Calu3 (cell line): ENCODE measurements at places on chromosomes 6 and 20. TPM values are rescaled to one million over a fixed set of nuclear protein-coding genes. Genes with fewer than 3 reads are reported as not detected.

DNA sequence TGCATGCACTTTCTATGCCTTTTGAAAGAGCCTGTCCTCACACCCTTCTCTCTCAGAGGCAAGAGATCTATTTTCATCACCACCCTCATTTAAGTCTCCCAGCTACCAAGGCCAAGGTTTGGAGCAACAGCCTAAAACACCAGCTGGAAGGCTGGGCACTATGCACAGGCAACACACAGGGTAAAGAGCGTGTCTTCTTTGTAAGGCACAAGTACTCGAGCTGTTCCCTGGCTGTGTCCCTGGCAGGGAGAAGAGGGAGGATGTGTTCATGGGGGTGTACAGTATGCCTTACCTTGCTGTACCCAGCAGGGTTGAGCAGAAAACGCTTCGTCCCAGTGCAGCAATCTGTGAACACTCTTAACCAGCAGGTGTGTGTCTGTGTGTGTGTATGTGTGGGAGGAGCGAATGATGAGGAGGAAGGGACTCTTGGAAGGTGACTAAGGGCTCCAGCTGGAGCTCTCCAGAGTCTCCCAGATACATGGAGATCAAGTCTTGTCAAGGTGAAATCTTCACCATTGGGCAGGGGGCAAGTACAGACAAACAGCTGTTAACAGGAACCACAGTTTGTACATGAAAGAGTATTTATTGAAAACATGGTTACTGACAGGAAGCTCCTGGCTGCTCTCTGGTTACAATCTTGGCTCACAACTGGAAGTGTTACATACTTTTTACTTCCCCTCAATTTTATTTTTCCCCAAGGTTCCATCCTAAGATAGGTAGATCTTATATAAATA lies 40.8 kb downstream of the ELMO2 start:
- peaks cover 38% of the 10 kb centered on the region for H3K4me1 ChIP-seq
- no peak overlapping the region for H3K4me3 ChIP-seq
- peaks cover 49% of the 10 kb centered on the region for H3K36me3 ChIP-seq
- H3K27ac ChIP-seq, result no peak overlapping the region
- DNase-seq, result no peak
- H3K27me3 ChIP-seq, result no peaks in the 10 kb centered on the region

DNA sequence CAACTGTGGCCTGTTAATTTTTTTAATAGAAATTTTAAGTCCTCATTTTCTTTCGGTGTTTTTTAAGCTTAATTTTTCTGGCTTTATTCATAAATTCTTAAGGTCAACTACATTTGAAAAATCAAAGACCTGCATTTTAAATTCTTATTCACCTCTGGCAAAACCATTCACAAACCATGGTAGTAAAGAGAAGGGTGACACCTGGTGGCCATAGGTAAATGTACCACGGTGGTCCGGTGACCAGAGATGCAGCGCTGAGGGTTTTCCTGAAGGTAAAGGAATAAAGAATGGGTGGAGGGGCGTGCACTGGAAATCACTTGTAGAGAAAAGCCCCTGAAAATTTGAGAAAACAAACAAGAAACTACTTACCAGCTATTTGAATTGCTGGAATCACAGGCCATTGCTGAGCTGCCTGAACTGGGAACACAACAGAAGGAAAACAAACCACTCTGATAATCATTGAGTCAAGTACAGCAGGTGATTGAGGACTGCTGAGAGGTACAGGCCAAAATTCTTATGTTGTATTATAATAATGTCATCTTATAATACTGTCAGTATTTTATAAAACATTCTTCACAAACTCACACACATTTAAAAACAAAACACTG lies 10.1 kb downstream of the HFE start:
- peak; percentile 79 for DNase-seq
- peak overlapping the region; percentile 26 for H3K27ac ChIP-seq
- H3K4me1 ChIP-seq, result peaks cover 17% of the 10 kb centered on the region

- H3K27ac ChIP-seq, result no peak overlapping the region
- peaks cover 27% of the 10 kb centered on the region for H3K27me3 ChIP-seq
- H3K36me3 ChIP-seq, result no peaks in the 10 kb centered on the region
Observed at GRCh38 chr20:52959125-52959524, 13.0 kb upstream of the TSHZ2 start.

DNA sequence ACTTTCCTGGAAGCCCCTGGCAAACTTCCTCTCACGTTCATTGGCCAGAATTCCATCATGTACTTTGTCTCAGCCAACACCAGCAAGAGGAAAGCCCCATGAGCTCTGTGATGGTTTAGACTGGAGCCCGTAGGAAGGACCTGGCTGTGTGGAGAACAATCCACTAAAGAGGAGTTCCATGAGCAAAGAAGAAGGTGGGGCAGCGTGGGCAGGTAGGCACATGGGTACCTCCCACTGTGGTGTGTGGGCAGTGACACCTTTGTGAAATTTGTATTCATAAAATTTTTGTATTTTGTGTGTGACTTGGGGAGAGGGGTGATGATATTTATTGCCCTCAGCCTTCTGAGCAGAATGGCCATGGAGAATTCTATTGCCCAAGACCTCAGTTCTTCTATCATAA lies 89.5 kb upstream of the SCP2D1 start:
- H3K4me1 ChIP-seq, result peaks cover 10% of the 10 kb centered on the region
- no peak overlapping the region for H3K27ac ChIP-seq
- no peaks in the 10 kb centered on the region for H3K27me3 ChIP-seq
- no peak for DNase-seq
- no peaks in the 10 kb centered on the region for H3K36me3 ChIP-seq
- no peak overlapping the region for H3K4me3 ChIP-seq

Gene FGD2
- total RNA-seq, result 0.19 and 1.0 TPM in 2 replicates

- no peaks in the 10 kb centered on the region for H3K27me3 ChIP-seq
- DNase-seq, result no peak
- H3K36me3 ChIP-seq, result peaks cover 25% of the 10 kb centered on the region
- H3K4me1 ChIP-seq, result peaks cover 48% of the 10 kb centered on the region
Observed at GRCh38 chr6:74249658-74250057, 553.7 kb downstream of the CD109 start.

Gene DOK5
- total RNA-seq, result 0.17 and 2.0 TPM in 2 replicates

- no peaks in the 10 kb centered on the region for H3K27me3 ChIP-seq
- peaks cover 28% of the 10 kb centered on the region for H3K36me3 ChIP-seq
- peak overlapping the region; percentile 100 for H3K4me3 ChIP-seq
- H3K4me1 ChIP-seq, result peaks cover 30% of the 10 kb centered on the region
- DNase-seq, result peak; percentile 43
Observed at GRCh38 chr6:32854376-32855178, 585 bp downstream of the PSMB9 start.

- H3K27ac ChIP-seq, result no peak overlapping the region
- no peak overlapping the region for H3K4me3 ChIP-seq
- H3K4me1 ChIP-seq, result no peaks in the 10 kb centered on the region
- no peak for DNase-seq
Observed at GRCh38 chr6:83735461-83735860, 26.6 kb upstream of the SNAP91 start.

DNA sequence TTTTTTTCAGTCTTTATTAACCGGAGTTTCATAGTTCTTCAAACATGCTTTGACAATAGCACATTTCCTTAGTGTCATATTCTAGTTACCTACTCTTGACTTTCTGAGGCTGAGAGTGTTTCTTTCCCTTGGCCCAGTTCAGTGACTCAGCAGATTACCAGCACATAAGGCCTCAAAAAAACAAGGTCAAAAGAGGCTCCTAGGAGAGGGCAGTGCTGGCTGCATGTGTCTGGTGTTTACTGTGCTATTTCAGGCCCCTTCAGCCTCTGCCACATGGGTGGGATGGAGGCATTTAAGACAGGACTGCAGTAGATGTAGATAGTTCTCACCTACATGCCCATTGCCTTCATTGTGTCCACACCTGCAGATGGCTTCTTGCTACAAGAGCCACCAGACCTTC lies 198.2 kb upstream of the SSTR4 start:
- peaks cover 29% of the 10 kb centered on the region for H3K27me3 ChIP-seq
- H3K27ac ChIP-seq, result no peak overlapping the region
- H3K4me1 ChIP-seq, result no peaks in the 10 kb centered on the region
- no peak overlapping the region for H3K4me3 ChIP-seq

DNA sequence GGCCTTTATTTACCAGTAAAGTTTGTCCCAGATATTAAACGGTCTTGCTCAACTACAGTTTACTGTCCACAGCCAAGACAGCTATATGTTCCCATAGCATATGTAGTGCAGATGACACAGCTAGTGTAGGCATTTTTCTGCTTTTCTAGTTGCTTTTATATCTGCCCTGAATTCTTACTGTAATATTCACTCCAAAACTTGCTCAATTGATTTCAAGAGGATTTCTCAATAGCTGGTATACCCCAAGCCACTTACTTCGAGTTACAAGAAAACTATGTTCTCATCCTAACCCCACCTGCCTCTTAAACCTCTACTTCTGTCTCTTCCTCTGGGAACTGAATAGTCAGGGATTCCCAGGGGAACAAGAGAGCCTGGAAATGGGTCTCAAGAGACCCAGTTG lies 18.9 kb upstream of the ROS1 start:
- no peak overlapping the region for H3K27ac ChIP-seq
- H3K4me3 ChIP-seq, result no peak overlapping the region
- no peak for DNase-seq
- no peaks in the 10 kb centered on the region for H3K27me3 ChIP-seq
- H3K4me1 ChIP-seq, result peaks cover 47% of the 10 kb centered on the region

Gene CAGE1
- not detected in 2 replicates for total RNA-seq

GRCh38 chr6:6721606-6722005 lies 133.1 kb downstream of the LY86 start:
- no peak overlapping the region for H3K27ac ChIP-seq
- H3K4me1 ChIP-seq, result peaks cover 37% of the 10 kb centered on the region
- no peak overlapping the region for H3K4me3 ChIP-seq
- DNase-seq, result no peak
- H3K36me3 ChIP-seq, result peaks cover 11% of the 10 kb centered on the region
- H3K27me3 ChIP-seq, result no peaks in the 10 kb centered on the region

Gene RBBP8NL
- total RNA-seq, result 6.2 and 6.4 TPM in 2 replicates

Gene TNNC2
- total RNA-seq, result not detected in 2 replicates

DNA sequence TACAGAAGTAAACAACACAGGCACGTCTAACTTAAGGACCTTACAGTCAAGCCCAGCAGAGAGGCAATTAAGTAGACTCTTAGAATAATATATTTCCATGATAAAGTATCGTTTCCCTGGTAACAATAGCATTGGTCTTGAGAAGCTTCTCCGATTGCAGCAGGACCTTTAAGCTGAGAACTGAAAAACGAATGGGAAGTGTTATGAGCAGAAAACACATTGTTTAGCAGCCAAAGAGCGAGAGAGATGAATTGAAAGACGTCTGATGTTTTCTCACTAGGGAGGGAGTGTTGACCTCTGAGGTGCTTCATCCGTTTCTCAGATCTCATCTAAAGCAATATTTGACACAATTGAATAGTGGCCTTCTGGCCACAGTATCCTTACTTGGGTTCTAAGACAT lies 855 bp downstream of the BYSL start:
- no peaks in the 10 kb centered on the region for H3K27me3 ChIP-seq
- peaks cover 40% of the 10 kb centered on the region for H3K4me1 ChIP-seq
- no peak for DNase-seq
- peaks cover 60% of the 10 kb centered on the region for H3K36me3 ChIP-seq

GRCh38 chr6:41602422-41602743 lies 35.9 kb upstream of the MDFI start:
- peaks cover 21% of the 10 kb centered on the region for H3K27me3 ChIP-seq
- H3K36me3 ChIP-seq, result peaks cover 47% of the 10 kb centered on the region
- peaks cover 8% of the 10 kb centered on the region for H3K4me1 ChIP-seq
- no peak for DNase-seq
- H3K4me3 ChIP-seq, result no peak overlapping the region

Gene SRMS
- not detected in 2 replicates for total RNA-seq

Gene RRP36
- 94.9 and 101 TPM in 2 replicates for total RNA-seq

GRCh38 chr6:149305372-149305771 lies 12.1 kb upstream of the TAB2 start:
- no peak overlapping the region for H3K4me3 ChIP-seq
- no peaks in the 10 kb centered on the region for H3K27me3 ChIP-seq
- H3K27ac ChIP-seq, result no peak overlapping the region
- DNase-seq, result no peak

GRCh38 chr20:35893942-35894341 lies 60.4 kb downstream of the SCAND1 start:
- no peaks in the 10 kb centered on the region for H3K27me3 ChIP-seq
- DNase-seq, result no peak
- H3K27ac ChIP-seq, result no peak overlapping the region
- H3K36me3 ChIP-seq, result peaks cover 6% of the 10 kb centered on the region

DNA sequence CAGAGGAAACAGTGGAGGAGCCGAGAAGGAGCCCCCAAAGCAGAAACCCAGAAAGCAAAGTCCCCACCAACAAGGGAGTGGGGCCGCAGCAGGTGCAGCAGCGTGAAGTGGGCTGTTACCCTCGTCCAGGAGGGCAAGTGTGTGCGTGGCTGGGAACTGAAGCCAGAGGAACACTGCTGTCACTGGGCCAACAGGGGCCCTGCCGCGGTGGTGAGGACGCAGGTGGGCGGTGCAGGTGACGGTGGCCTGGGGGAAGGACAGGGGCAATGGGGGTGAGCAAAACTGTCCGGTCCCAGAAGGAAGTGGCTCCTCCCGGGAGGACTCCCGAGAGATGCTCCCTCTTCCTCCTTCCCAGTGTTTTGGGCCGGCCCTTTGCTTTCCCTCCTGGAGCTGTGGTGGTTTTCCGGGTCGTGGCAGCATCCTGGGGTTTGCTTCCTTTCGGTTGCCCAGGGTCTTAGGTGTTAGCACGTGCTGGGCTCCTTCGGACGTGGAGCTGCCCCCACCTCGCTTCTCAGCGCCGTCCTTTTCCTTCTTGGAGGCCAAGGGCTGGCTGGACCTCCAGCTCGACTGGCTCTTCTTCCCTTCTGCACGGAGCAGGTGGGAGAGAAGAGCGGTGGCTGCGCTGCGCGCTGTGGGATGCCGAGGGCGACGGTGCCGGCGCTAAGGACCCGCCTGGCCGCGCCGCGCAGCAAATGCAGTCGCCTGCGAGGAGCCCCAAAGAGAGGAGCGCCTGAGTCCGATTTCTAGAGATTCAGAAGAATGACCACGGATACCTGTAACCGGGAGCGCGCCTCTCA lies 62.7 kb upstream of the SLC2A12 start:
- H3K4me1 ChIP-seq, result no peaks in the 10 kb centered on the region
- H3K36me3 ChIP-seq, result peaks cover 7% of the 10 kb centered on the region
- no peak overlapping the region for H3K27ac ChIP-seq
- no peak for DNase-seq
- H3K27me3 ChIP-seq, result peaks cover 23% of the 10 kb centered on the region

DNA sequence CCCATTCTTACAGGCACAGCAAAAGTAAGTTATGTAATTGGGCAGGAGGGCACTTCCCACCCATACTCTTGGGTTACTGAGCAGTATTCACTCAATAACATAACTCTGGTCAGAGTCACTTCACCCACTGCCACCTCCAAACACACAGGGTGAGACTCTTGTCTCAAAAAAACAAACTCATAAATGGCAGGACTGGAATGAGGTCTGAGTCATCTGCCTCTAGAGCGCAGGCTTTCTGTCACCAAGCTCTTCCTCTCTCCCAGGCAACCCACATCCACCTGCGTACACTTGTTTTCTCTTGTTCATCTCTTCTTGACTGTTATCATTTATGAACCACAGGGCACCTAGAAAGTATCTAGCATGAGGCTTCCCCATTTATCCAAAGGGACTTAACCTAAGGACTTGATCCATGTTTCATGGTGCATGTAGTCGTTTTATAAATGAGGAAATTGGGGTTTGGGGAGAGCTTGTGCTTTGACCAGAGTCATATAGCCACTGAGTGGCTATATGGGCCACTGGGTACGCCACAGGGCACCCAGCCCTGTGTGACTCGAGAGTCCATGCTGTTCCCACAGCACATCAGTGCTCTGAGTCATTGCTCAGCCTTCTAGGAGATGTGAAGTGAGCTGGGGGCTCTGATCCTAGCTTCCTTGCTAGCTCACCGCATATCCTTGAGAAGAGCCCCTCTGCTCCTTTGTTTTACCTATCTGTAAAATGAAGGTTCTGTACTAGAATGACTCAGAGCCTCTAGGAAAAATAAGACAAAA lies 22.4 kb downstream of the C20orf173 start:
- H3K27me3 ChIP-seq, result no peaks in the 10 kb centered on the region
- H3K4me1 ChIP-seq, result no peaks in the 10 kb centered on the region
- DNase-seq, result no peak
- no peak overlapping the region for H3K27ac ChIP-seq
